ENCODE measurements at places on chromosomes 5 and 9.
A peak's percentile ranks its signal among the peaks of the same experiment; 100 is the strongest.

DNA sequence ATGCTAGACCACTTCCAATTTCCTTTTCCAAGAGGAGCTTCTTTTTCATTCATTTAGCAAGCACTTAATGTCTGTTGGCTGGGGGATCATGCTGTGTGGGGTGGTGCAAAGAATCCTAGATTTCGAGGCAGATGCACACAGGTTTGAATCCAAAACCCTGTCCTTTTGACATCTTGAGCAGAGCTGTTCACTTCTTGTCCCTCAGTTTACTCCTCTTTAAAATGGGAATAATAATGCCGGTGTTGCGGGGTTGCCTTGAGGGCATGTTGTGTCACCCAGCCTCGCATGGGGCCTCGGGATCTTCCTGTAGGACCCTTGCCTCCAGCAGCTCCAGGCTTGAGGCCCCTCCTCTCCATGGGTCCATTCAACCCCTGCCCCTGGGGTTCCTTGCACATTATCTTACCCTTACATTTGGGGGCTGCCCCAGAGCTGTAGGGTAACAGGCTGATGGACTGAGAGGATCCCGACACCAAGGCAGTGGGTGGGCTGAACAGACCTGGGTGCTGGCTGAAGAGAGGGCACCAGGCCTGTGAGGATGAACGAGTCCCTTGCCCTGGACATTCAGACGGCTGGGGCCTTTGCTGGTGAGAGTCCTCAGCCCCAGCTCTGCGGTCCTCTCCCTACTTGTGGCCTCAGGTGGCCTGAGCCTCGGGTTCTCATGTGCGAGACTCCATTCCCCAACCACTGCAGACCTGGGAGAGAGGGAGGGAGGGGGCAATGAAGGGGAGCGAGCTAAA, 145.8 kb downstream of the BARX1 start:
- no peak for DNase-seq

GRCh38 chr5:142544946-142545649, 140.8 kb downstream of the FGF1 start:
- DNase-seq = no peak

DNA sequence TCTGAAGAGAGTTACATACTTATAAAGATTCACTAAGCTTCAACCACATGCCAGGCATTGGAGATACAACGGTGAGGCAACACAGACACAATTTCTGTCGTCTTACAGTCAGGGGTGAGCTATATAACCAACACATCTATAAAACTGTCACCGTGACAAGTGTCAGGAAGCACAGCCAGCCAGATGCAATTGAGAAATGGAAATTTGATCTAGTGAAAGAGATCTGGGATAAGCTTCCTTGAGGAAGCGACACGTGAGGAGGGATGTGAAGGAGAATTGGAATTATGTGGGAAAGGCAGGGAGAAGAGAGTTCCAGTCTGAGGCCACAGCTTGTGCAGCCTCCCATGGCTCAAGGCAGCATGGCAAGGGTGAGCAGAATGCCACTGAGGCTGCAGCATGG, 50.9 kb upstream of the ZNF354B start:
- DNase-seq = no peak

DNA sequence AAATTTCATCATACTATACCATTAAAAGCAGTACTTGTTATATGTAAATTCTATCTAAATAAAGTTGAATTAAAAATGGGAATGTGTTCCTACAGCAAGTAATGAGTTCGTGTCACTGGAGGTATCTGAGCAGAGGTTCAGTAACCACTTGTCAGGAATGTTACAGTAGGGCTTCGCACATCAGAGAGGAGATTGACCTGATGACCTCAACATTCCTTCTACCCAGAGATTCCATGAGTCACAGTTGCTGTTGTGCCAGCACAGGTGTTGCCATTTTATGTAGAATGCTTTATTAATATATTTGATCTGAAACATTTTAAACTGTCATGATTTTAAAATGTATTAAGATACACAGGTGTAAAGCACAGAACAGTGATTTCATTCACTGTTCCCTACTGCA, 60.3 kb downstream of the STX17 start:
- DNase-seq = no peak

GRCh38 chr5:143964919-143965318, 153.0 kb downstream of the HMHB1 start:
- no peak for DNase-seq

GRCh38 chr9:21470126-21470525, 12.0 kb downstream of the IFNE start:
- no peak for DNase-seq

DNA sequence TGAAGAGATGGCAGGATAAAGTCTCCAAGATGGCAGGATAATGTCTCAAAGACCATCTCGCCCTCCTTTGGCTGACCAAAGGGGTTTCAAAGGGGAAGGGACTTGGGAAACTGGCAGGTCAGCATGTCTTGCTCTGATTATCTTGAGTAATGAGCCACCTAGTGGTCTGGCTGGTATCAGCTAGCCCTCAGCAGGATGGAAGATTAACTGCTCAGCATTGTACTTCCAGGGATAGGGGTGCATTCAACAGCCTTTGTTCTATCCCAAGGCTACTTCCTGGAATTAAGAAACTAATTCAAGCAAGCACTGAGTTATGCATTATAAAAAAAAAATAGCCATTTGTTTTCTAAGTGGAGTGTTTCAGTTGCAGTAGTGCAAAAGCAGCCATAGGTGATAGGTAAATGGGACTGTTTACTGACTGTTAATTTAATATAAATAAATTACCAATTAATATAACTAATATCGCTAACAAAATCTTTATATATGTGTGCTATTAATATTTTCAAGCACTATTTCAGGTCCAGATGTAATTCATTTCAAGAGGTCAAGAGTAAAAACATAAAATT, 555.5 kb downstream of the CDH9 start:
- no peak for DNase-seq

DNA sequence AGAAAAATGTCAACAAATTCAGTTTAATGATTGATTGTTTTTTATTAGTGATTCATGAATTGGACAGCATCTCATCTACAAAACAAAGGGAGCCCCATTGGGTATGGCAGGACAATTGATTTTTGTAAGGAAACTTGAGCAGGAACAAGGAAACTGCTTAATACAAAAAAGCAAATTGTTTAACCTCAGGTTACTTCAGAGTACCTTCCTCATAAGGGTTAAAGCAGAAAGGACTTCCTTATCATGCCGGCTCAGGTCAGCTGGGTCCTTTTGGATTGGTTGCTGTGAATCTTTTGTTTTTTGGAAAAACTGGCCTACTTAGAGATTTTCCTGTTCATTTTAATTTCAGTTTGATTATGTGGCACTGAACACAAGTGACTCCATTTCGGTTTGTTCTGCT, 211.8 kb downstream of the ARRDC3 start:
- DNase-seq = no peak

GRCh38 chr5:171424726-171425125, 5.3 kb downstream of the FGF18 start:
- no peak for DNase-seq

- peak; percentile 55 for DNase-seq
Observed at GRCh38 chr9:94681508-94681907, 42.2 kb upstream of the FBP1 start.

GRCh38 chr9:70413464-70413798, 1.0 kb downstream of the KLF9 start:
- no peak for DNase-seq

GRCh38 chr9:81318571-81318970, 370.8 kb downstream of the TLE1 start:
- no peak for DNase-seq

- DNase-seq = peak; percentile 85
Observed at GRCh38 chr5:1386274-1386717, 41.4 kb upstream of the CLPTM1L start.

Measured in CD4-positive, alpha-beta memory T cell (primary cell).